ENCODE measurements at places on chromosomes 13 and 19. TPM values are rescaled to one million over a fixed set of nuclear protein-coding genes. Genes with fewer than 3 reads are reported as not detected.
A peak's percentile ranks its signal among the peaks of the same experiment; 100 is the strongest.

SLC25A42 gene
- total RNA-seq, result 13.4 TPM

DNA sequence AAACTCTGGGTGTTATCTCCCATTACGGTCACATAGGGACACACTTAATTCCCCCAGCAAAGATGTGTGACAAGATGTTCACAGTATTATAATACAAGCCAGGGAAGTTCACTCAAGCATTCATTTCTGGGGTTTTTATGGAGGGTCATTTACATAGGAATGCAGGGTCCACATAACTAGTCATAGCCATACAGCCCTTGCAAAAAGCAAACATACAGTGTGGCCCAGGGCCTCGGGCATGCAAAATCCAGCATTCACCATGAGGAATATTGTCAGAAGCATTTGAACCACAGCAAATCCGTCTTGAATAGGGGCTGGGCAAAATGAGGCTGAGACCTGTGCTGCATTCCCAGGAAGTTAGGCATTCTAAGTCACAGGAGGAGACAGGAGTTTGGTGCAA, 13.0 kb upstream of the ZNF460 start:
- H3K27me3 ChIP-seq, result no peaks in the 10 kb centered on the region
- no peak overlapping the region for H3K4me3 ChIP-seq
- peaks cover 12% of the 10 kb centered on the region for H3K36me3 ChIP-seq
- H3K4me1 ChIP-seq, result no peaks in the 10 kb centered on the region

SCGB2B2 gene
- 0.60 TPM for total RNA-seq

GRCh38 chr13:97215325-97215724, 6.8 kb upstream of the MBNL2 start:
- no peaks in the 10 kb centered on the region for H3K27me3 ChIP-seq
- H3K4me3 ChIP-seq, result no peak overlapping the region
- no peaks in the 10 kb centered on the region for H3K36me3 ChIP-seq
- no peak for DNase-seq
- H3K27ac ChIP-seq, result no peak overlapping the region
- H3K4me1 ChIP-seq, result peaks cover 7% of the 10 kb centered on the region

METTL21C gene
- total RNA-seq, result not detected

DNA sequence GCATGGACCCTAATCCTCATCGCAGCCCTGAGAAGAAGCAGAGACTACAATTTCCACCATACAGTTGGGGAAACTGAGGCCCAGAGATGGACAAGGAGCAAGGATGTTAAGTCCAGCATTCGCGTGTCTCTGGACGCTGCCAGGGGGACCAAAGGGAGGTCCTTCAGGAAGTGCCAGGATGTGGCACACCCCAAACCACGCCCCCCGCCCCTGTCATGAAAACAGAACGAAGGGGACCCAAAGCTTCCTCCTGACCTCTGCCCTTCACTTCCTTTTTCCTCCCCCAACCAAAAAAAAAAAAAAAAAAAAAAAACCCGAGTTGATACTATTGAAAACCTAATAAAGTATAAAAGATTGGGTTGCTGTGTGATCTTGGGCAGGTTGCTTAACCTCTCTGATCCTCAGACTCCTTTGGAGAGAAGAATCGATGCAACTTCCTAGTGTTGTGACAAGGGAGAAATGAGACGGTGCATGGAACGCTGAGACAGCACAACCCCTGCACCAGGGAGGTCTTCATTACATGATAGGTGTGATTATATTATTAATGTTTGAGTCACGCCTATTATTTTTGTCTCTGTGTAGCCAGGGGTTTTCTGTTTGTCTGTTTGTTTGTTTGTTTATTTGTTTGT, 2.7 kb upstream of the ZBTB7A start:
- DNase-seq, result no peak
- H3K27me3 ChIP-seq, result peaks cover 18% of the 10 kb centered on the region
- peaks cover 5% of the 10 kb centered on the region for H3K4me1 ChIP-seq
- no peaks in the 10 kb centered on the region for H3K36me3 ChIP-seq
- no peak overlapping the region for H3K27ac ChIP-seq
- peak overlapping the region; percentile 66 for H3K4me3 ChIP-seq

DNA sequence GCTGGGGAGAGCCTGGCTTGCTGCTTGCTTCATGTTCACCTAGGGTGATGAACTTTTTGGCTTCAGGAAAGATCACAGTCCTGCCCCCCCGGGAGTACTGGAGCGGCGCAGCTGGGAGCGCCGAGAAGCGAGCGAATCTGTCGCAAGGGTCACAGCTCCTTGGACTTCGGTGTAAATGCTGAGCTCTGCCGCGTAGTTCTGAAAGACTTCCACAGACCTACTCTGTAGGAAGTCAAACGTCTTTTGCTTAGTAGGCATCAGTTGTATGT, 2.7 kb downstream of the ING1 start:
- no peak for DNase-seq
- H3K4me1 ChIP-seq, result peaks cover 15% of the 10 kb centered on the region
- H3K36me3 ChIP-seq, result peaks cover 8% of the 10 kb centered on the region
- peak overlapping the region; percentile 100 for H3K4me3 ChIP-seq
- H3K27ac ChIP-seq, result peak overlapping the region; percentile 100
- peaks cover 7% of the 10 kb centered on the region for H3K27me3 ChIP-seq

TLE2 gene
- 52.8 TPM for total RNA-seq

DNA sequence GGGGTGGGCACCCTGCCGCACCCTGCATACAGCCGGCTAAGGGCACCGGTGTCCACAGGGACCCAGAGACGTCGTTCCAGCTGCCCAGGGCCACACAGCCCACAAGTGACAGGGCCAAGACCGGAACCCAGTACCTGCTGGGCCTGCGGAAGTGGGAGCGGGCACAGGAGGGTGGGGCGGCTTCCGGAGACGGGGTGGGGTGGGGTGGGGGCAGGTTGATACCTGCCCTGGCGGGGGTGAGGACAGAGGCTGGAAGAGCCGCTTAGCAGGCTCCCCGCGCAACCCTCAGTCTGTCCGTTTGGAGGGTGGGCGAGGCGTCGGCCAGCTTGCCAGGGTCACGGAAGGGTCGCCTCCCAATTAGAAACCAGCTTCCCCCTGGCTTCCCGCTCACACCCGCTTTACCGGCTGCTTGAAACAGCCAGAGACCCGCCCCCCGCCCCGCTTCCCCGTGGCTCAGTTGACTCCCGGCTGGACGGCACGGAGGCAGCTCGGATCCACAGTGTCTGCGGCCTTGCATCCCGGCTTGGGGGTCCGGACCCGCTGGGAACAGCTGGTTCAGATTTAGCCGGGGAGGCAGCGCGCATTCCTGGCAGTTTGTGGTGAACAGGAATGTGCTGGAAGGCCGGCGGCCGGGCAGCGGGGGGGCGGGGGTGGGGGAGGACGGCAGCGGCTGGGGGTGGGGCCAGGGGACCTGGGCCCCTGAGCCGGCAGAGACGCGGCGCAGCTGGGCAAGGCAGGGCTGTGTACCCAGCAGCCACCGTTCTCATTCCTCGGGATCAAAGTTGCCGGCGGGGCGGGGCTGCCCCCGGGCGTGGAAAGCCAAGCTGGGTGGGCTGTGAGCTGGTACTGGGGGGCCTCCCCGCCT, 1.9 kb downstream of the CNN2 start:
- peak overlapping the region; percentile 87 for H3K4me3 ChIP-seq
- no peaks in the 10 kb centered on the region for H3K27me3 ChIP-seq

CCDC194 gene
- not detected for total RNA-seq

FUT2 gene
- 13.3 TPM for total RNA-seq

PSG4 gene
- not detected for total RNA-seq

MAMSTR gene
- 2.0 TPM for total RNA-seq

GPC6 gene
- 8.4 TPM for total RNA-seq
